ENCODE measurements at places on chromosomes 2 and 18.
A peak's percentile ranks its signal among the peaks of the same experiment; 100 is the strongest.

- DNase-seq, result no peak
Measured at GRCh38 chr2:217356781-217357180, 496.9 kb upstream of the TNP1 start.

DNA sequence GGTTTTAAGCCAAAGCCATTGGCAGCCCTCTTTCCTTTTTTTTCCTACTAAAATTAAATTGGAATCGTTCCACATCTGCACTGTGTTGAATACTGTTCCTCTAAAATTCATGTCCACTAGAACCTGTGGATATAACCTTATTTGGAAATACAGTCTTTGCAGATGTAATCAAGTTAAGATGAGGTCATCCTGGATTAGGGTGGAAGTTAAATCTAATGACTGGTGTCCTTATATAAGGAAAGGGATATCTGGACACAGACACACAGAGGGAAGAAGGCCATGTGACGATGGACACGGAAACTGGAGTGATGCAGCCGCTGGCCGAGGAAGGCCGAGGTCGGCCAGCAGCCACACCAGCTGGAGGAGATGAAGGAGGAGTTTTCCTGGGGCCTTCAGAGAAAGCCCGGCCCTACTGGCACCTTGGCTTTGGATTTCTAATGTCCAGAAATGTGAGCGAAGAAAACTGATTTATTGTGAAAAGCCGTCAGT is 49.4 kb downstream of the LONRF2 start:
- DNase-seq, result no peak

GRCh38 chr2:196729418-196729817 is 70.1 kb downstream of the GTF3C3 start:
- DNase-seq, result no peak

DNA sequence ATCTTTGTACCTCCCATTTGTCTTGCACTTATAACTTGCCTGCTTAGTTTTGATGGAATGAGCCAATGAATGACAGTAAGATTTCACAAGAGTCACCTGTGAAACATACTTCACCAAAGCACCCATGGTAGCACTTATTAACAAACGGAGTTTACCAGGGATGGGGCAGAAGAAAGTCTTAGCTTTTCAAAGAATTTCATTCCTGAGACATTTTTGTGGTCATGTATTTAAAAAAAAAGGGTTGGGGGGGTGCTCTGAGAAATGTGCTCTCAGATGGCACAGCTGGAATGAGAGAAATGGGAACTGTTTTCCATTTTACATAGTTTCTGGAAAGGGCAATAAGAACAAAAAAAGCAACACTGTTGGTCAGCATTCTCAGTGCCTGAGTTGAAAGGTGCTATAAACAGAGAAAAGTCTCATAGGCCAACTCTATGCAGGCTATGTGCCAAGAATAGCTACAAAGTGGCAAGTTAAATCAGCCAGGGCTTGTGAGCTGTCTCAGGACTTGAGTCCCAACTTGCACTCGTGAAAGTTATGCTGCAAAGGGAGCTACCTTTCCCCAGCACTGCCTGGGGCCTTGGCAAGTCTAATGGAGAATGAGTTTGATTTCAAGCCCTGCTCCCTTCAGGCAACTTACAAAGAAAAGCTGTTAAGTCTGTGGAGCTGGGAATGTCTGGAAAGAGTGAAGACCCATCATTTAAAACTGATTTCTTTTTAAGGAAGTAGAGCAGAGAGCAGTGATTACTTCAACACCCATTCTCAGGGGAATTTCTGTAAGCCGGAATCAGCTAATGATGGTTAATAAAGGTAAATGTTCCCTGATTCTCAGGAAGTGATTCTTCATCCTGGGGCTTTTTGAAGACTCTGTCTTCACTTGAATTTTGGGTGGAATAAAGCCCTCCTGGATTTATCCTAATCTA is 170.6 kb downstream of the SLC8A1 start:
- peak; percentile 29 for DNase-seq

- DNase-seq, result no peak
Measured at GRCh38 chr18:61448316-61448715, 115.1 kb downstream of the CDH20 start.

- no peak for DNase-seq
Measured at GRCh38 chr2:144643537-144644336, 123.8 kb upstream of the ZEB2 start.

All from foreskin melanocyte (primary cell).